ENCODE measurements at places on chromosomes 7 and 10.

DNA sequence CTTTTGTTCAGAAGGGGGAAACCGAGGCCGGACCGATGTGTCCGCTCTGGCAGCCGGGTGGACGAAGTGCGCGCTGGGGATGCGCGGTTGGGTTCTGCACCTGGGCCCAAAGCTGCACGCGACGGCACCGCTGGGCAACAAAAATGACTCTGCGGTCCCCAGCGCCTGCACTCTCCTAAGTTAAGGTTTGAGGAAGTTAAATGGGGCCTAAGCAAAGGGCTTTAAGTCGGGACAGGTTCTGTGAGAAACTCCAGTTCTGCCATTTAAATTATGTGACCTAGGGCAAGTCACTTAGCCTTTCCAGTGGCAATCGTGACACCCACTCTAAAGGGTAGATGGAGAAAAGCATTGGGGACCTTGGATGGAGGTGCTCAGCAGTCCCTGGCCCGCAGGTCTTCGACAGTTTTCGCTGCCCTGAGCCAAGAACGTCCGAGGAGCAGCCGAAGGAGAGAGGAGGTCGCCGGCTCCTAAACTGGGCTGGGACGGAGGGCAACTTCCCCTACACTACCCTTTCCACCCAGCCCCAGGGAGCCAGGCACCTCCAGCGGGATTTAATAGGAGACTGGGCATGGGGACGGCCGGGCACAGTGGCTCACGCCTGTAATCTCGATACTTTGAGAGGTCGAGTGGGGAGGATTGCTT lies 534 bp upstream of the ACBD5 start:
- peak; percentile 18 for DNase-seq

DNA sequence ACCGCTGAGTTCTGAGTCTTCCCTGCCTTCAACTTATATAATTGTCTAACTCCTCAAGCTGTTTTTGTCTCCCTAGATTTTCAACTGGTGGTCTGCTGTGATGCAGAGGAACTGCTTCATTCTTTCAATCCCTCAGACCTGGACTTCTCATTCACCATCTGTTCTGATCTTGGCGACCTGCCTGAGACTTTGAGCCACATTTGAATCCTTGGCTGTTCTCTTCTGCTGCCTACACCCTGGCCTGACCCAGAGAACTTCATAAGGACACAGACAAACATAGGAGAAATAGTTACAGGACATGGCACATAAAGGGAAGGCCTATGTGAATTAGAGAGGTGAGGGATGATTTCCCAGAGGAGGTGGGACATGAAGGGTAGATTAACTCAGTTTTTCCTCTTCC lies 326.7 kb downstream of the PTEN start:
- DNase-seq, result no peak

GRCh38 chr10:3978174-3978573 lies 193.2 kb upstream of the KLF6 start:
- no peak for DNase-seq

DNA sequence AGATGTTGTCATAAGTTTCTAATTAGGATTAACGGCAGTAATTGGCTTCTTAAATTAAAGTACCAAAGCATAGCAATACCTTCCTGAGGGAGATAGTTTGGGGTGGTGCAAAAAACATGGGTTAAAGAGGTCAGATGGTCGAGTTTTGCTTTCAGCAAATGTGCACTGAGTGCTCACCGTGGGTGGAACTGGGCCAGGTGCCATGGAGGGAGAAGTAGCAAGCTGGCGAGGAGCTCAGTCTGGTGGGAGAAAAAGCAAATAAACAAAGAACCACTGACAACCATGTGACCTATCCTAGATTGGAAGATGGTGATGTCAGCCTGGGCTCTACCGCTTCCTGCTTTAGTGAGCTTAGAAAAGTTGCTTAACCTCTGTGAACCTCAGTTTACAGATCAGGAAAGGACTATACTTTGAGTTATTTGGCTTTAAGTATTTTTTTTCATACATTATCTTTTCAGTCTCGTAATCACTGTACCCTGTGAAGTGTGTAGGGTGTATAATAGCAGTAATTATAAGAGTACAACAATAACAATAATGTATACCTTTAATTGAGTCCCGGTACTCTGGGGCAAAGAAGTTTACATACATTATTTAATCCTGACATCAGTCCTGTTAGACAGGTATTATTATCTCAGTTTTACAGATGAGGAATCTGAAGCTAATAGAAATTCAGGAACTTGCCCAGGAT lies 69.0 kb upstream of the PDCD4 start:
- DNase-seq, result peak; percentile 51

- no peak for DNase-seq
Observed at GRCh38 chr7:4069268-4070095, 612.6 kb upstream of the FOXK1 start.

- no peak for DNase-seq
Observed at GRCh38 chr7:129854401-129854800, 98.4 kb downstream of the UBE2H start.

DNA sequence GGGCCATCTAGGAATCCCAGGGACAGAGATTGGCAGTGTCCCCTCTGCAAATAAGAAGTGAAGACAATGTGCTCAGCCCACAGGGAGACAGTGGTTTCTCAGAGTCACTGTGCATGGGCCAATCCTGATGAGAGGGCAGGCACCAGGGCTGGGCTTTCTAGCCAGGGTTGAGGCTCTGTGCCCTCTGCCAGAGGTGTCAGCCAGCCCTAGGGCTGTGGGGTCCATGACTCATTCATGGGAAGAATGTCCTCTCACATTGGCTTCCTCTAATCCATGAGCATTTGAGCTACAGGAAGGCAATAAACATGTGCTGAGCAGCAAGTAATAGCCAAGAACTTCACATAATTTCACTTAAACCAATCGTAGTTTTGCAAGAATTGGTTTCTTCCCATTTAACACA lies 482.0 kb upstream of the MGMT start:
- DNase-seq, result no peak

GRCh38 chr10:133276435-133277201 lies at the start of gene ADAM8:
Gene ADAM8 (minus strand): TSS chr10:133276868. CDS start chr10:133276817, 51 bp downstream.
- DNase-seq, result peak; percentile 58

DNA sequence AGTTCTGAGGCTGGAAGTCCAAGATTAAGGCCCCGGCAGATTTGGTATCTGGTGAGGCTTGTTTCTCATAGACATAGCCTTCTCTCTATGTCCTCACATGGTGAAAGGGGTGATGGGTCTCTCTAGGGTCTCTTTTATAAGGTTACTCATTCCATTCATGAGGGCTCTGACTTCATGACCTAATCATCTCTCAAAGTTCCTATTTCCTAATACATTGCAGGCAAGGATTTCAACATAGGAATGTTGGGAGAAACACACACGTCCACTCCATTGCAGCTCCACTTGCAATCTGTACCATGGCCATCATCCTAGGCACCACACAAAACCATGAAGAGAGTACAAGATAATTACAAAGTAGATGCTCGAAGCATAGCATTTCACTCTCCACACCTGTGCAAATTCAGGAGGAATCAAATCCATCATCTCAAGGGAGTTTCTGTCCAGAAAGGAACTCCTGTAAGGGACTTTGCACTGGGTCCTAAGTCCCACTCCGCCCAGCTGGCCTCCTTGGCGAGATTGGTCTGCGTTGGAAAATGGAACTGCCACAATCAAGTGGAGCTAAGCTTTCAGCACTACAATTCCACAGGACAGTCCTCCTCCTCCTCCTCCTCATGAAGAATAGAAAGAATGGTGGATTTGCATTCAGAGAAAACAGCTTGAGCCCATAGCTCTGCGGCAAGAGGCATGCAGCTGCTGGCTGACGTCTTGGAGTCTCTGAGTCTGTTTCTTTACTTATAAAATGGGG lies 8.8 kb downstream of the DDC start:
- DNase-seq, result no peak

- no peak for DNase-seq
Observed at GRCh38 chr7:111265394-111265793, 174.5 kb downstream of the LRRN3 start.

- DNase-seq, result peak; percentile 5
Observed at GRCh38 chr7:75596727-75597614, 104.9 kb downstream of the SPDYE5 start.
